ENCODE measurements at places on chromosomes 4 and X.

GRCh38 chr4:165175879-165176278, 31.5 kb upstream of the KLHL2 start:
- DNase-seq: no peak

DNA sequence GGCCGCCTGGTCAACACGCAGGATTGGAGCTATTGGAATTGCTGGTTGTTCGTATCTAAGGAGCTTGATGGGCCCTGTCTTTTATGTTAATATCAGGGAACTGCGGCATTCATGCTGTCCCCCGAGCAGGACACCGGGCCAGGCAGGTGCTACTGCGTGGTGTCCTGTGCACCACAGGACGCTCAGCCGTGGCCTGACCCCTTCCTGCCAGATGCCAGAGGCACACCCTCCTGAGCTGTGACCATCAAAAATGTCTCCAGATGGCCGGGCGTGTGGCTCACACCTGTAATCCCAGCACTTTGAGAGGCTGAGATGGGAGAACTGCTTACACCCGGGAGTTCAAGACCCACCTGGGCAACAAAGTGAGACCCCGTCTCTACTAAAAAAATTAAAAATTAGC, 32.1 kb downstream of the ABLIM2 start:
- DNase-seq: no peak

DNA sequence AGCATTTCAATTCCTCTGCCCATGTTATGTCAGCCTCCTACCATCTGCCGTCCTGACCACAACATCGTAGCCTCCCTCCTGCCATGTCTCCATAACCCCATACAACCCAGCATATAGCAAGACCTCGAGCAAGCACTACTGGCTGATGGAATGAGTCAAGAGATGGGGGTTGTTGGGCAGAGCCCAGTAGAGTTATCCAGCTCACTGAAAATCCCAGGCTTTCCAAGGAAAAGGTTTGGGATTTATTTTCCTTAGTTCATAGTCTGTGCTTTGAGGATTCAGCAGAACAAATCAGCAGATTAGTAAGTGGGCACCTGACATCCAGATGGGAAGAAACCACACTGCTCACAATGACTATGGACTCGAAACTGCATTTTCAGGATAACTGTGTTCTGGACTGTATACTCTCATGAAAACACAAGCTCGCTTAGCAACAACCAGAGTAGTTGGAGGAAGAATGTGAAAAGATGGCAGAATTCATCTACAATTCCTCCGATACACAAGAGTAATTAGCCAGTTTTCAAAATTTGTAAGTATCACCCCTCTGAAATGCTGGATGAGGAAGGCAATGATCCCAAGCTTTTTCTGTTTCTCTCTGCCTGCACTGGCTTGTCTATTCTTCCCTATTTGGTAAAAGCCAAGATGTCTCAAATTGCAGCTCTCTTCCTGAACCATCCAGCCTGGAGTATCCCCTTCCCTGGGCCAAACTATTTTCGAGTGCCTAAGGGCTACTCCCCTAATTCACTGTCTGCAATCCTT, 186.2 kb upstream of the TBL1X start:
- no peak for DNase-seq

- DNase-seq: no peak
Measured at GRCh38 chrX:17298564-17298963, 76.4 kb upstream of the NHS start.

DNA sequence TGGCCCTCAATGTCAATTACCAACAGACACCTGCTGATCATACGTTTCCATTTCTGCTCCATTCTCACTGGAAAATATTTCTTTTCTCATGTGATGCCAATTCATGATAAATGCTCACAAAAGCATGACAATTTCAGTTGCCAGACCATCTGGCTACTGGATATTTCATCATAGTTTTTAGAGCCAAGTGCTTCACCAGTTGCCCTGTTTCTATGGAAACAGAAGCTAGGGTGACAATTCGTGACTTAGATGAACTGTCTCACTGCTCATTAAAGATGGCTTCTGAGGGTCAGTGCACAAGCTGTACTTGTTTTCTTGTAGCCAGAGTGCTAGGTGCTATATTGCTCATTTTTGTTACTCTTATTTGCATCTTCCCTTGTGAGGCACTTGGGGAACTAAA, 184.9 kb downstream of the COMMD8 start:
- no peak for DNase-seq

GRCh38 chr4:26566133-26566532, 17.8 kb upstream of the TBC1D19 start:
- no peak for DNase-seq

DNA sequence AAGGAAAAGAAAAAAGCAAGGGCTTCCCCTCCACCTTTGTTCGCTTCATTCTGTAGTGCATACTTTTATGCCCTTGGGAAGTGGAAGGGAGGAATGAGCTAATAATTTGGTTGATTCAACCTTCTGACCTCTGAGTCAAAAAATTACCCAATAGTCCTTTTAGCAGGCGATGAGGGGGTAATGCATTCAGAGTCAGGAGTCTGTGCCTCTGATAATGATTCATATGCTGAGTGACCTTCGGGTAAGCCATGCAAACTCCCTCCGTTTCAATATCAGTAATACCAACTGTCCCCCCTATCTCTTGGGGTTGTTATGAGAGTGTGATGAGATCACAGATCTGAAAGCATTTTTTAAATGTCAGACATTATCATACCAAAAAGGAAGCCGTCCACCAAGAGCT, 41.6 kb upstream of the ACSL4 start:
- DNase-seq: no peak

All from SW 1271 (cell line).